PC-9 (cell line): ENCODE measurements at places on chromosomes 5 and 9.

- DNase-seq = no peak
These were observed 277.4 kb downstream of the TLE1 start for GRCh38 chr9:81411961-81412360.

DNA sequence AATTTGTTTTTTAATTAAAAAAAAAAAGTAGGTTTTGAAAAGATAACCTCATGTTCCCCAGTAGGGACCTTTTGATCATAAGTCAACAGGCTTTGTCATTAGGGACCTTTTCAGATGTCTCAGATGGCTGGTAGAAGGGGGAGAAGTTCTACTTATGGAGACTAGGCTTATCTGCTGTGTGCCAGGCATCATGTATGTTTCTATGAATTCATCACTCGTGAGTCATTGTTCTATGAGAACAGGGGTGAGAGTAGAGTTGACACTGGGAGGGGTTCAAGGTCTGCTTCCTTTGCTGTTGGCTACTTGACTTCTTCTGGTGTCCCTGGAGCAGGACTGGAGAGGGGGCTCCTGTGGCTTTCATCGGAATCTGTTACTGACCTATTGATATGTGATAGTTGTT is 138.8 kb downstream of the KDM4C start:
- DNase-seq = no peak

GRCh38 chr5:179375236-179375685 is 30.0 kb upstream of the ADAMTS2 start:
- no peak for DNase-seq

DNA sequence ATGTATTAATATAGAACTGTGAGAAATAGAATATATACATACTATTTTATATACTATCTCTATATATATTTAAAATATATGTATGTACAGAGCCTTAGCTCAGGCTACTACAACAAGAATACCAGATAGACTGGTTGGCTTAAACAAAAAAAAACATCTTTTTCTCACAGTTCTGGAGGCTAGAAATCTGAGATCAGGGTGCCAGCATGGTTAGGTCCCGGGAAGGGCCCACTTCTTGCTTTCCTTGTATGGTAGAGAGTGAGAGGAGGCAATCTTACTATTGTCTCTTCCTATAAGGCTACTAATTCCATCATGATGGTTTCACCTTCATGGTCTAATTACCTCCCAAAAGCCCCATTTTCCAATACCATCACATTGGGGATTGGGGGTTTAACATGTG is 613.0 kb downstream of the ZNF608 start:
- DNase-seq = no peak

- DNase-seq = no peak
These were observed 28.8 kb downstream of the C5 start for GRCh38 chr9:121021301-121021700.

DNA sequence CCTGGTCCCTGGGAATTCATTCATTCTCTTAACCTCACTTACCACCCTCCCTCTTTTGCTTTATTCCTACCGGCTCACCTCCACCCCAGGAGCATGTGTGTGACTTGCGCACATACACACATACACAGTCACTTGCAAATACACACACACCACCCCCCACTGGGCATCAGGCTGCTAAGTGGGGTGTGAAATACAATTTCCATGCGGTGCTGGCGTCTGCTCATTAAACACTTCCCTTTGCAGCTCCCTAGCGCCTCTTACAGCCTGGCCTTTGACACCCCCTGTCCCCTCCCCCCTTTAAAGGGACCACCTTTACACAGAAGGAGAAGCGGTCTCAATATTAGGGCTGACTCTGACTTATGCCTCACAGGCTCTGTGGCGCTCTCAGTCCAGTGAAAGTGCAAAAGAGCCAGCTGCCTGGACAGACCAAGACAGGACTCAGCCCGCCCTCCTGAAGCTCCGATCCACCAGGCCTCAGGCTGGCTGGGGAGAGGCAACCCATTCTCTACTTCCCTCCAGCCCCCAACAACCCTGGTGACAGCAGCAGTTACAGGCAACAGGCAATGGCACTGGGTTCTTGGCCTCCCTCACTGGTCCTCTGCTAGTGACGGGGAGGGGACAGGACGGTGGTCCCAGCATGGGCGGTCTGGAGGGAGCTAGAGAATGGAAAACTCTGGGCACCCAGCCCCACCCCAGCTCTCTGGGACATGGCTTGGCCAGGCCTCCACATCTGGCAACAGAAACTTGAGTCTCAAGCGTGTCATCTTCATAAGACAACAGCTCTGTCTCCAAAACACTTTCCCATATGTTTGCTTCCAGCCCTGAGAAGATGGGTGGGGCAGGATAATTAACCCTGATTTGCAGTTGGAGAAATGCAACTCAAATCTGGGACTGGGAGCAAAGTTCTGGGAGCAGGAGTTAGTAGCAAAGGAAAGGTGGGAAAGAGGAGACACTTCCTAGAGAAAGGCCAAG is 12.0 kb downstream of the ENHO start:
- no peak for DNase-seq

GRCh38 chr9:4939118-4939561 is 45.9 kb upstream of the JAK2 start:
- DNase-seq = no peak

DNA sequence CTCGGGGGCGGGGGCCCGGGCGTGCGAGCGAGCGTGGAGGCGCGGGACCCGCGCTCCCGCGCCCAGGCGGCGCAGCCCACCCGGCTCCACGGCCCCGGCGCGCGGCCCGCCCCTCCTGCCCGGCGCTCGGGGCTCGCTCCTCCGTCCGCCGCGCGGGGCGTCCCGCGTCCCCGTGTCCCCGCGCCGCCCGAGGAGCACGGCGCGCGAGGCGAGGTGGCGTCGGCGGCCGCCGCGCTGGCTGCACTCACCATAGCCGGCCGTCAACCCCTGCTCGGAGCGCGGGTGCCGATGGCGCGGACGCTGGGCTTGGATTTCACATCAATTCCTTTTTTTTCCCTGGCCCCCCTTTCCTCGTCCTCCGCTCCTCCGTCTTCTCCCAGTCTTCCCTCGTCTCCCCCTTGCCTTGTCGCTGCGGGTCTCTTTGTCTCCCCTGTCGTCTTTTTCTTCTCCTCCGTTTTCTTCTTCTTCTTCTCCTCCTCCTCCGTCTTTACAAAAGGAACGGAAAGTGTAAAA is 494 bp downstream of the PTCH1 start:
- no peak for DNase-seq

GRCh38 chr9:37218800-37219425 is 98.5 kb downstream of the ZCCHC7 start:
- no peak for DNase-seq

DNA sequence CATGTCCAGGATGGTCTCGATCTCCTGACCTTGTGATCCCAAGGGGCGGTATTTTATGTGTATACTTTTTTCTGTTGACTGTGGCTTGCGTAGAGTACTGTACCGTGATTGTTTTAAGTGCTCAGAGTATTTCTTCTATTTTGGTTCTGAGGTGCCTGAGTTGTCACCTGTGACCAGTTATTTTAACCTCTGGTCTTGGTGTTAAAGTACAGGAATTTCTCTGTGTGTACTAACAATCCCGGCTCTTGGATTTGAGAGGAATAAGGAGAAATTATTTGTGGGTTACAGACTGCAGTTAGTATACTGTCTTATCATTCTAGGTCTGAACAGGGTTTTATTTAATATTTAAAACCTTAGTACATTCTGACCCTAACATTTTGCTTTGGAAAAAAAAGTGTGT is 2.0 kb downstream of the ANKHD1 start:
- DNase-seq = no peak

DNA sequence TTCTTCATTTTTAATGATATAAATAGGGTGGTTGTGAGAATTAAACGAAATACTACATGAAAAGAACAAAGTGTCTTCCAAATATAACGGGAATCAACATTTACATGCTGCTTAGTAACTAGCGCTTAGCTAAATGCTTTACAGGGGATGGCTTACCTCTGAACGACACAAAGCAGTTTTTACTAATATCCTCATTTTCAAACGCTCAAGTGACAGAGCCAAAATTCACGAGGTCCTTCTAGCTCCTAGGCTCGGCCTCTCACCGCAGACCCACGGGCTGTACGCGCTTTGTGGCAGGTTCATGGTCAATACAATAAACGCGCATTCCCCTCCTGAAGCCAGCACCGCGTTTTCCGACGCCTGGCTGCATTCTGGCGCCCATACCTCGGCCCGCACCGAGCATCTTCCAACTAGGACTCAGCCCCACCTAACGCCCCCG is 442 bp downstream of the ZNF510 start:
- DNase-seq = no peak

DNA sequence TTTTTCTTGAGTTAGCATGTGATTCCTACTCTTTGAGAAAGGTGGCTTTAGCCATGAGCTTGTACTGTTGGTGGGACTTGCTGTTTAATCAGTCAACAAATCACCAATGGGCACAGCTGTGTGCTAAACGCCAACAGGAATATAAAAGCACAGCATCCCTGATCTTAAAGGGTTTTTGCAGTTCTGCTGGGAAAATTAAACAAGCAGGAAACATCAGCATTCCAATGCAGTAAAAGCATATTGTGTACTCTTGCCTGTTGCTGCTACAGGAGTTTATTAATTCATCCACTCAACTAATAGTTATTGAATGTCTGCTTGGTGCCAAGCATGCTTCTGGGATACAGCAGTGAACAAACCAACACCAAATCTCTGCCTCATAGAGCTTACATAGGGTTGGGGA is 27.4 kb upstream of the F2RL1 start:
- DNase-seq = no peak

- no peak for DNase-seq
These were observed 266.9 kb downstream of the ARHGAP26 start for GRCh38 chr5:143037071-143037470.

- DNase-seq = no peak
These were observed 17.5 kb upstream of the TMEFF1 start for GRCh38 chr9:100455470-100455869.

DNA sequence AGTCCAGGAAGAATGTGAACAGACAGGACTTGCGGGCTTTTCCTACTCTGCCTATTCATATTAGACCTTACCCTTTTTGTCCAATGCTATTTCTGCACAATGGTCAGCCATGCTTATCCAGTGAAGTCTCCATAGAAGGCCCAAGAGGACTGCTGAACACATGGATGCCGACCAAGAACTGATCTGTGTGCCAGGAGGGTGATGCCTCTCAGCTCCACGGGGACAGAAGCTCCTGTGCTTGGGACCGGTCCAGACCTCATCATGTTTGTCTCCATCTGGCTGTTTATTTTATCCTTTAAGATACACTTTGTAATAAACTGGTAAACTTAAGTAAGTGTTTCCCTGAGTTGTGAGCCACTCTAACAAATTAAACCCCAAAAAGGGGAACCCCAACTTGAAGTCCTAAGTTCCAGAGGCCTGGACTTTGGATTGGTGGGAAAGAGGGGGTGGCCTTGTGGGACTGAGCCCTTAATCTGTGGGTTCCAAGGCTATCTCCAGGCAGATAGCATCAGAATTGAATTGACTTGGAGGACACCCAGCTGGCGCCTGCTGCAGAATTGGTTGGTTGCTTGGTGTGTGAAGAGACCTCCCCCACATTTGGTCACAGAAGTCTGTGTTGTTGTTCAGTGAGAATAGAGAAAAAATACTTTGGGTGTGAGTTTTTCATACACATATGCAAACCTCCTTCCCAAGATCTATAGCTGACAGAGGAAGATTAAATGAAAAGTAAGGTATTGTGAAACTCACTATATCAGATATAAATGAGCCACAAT is 57.9 kb upstream of the ANKH start:
- DNase-seq = no peak

- no peak for DNase-seq
These were observed 35.5 kb downstream of the BICD2 start for GRCh38 chr9:92728831-92729734.

- DNase-seq = no peak
These were observed 2.6 kb downstream of the VLDLR start for GRCh38 chr9:2624051-2624682.

- no peak for DNase-seq
These were observed 90.1 kb downstream of the STARD4 start for GRCh38 chr5:111422245-111422644.

GRCh38 chr9:27861887-27862286 is 288.6 kb upstream of the C9orf72 start:
- DNase-seq = no peak

- no peak for DNase-seq
These were observed 50.2 kb downstream of the CFAP77 start for GRCh38 chr9:132460240-132460639.

DNA sequence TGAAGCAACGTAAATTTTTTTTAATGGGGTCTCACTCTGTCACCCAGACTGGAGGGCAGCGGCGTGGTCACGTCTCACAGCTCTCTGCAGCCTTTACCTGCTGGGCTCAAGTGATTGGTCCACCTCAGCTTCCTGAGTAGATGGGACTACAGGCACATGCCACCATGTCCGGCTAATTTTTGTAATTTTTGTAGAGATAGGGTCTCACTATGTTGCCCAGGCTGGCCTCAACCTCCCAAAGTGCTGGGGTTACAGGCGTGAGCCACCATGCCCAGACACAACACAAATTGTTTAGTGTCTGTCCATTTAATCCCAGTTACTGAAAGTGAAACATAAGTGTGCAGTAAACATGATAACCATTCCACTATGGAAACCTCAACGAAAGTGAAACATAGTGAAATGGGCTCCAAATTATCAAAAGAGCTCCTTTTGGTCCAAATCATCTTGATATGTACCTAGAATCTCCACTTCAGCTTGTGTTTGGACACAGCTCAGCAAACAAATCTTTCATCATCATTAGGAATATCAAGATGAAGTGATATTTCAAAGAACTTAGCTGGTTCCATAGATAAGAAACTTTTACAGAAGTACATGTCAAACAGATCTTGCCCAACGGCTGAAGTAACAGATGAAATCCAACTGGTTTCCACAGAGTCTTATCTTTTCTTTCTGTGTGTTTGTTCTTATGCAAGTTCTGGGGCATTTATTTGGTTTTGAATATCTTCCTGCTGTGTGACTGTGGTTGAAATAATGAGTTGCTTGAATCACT is 41.2 kb upstream of the PLPP1 start:
- DNase-seq = peak; percentile 77

GRCh38 chr9:90198956-90199355 is 443.7 kb downstream of the DIRAS2 start:
- DNase-seq = no peak

- DNase-seq = peak; percentile 74
These were observed 194.1 kb downstream of the AOPEP start for GRCh38 chr9:94920420-94921091.

GRCh38 chr5:178507151-178507932 is 82.9 kb downstream of the COL23A1 start:
- no peak for DNase-seq

DNA sequence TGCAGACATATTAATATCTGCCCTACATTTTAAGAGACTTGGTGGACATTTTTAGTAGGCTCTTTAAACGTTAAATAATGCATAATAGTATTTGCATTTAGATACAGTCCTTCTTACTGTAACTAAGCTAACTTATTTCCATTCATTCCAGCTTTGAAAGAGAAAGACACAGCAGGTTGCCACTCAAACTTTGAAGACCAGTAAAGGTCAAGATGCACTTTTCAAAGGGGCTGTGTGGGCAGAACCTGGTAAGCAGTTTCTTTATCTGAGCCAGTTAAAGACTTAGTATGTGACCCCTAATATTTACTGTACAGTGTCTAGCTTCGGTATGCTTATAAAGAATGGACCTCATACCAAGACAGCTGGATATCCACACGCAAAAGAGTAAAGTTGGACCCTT is 20.8 kb downstream of the PLGRKT start:
- DNase-seq = no peak
